ENCODE measurements at places on chromosomes 13 and 19. TPM values are rescaled to one million over a fixed set of nuclear protein-coding genes. Genes with fewer than 3 reads are reported as not detected.

DNA sequence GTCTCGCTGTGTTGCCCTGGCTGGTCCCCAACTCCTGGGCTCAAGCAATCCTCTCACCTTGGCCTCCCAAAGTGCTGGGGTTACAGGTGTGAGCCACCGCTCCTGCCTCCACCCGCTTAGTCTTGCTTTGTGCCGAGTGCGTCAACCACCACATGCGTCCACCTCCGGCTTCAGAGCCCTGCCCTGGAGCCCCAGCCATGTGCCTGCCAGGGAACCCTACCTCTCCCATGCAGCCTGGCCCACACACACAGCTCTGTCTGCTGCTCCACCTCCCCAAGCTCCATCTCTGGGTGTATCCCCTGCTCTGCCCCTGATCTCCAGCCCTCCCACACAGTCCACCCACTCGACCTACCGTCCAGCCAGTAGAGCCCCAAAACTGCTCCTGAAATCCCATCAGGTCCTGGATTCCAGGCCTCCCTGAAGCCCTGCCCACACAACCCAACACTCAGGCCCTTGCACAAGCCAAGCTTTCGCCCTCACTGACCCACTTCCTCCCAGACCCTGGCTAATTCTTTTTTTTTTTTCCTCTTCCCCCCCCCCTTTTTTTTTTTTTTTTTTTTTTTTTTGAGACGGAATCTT is 9.6 kb downstream of the CYP2F1 start:
- no peaks in the 10 kb centered on the region for H3K27me3 ChIP-seq
- no peak overlapping the region for H3K4me3 ChIP-seq
- no peaks in the 10 kb centered on the region for H3K36me3 ChIP-seq
- H3K4me1 ChIP-seq, result peaks cover 12% of the 10 kb centered on the region

GRCh38 chr13:24124789-24125476 is 35.6 kb upstream of the SPATA13 start:
- no peak overlapping the region for H3K27ac ChIP-seq
- H3K27me3 ChIP-seq, result no peaks in the 10 kb centered on the region
- no peaks in the 10 kb centered on the region for H3K36me3 ChIP-seq
- no peak overlapping the region for H3K4me3 ChIP-seq

DNA sequence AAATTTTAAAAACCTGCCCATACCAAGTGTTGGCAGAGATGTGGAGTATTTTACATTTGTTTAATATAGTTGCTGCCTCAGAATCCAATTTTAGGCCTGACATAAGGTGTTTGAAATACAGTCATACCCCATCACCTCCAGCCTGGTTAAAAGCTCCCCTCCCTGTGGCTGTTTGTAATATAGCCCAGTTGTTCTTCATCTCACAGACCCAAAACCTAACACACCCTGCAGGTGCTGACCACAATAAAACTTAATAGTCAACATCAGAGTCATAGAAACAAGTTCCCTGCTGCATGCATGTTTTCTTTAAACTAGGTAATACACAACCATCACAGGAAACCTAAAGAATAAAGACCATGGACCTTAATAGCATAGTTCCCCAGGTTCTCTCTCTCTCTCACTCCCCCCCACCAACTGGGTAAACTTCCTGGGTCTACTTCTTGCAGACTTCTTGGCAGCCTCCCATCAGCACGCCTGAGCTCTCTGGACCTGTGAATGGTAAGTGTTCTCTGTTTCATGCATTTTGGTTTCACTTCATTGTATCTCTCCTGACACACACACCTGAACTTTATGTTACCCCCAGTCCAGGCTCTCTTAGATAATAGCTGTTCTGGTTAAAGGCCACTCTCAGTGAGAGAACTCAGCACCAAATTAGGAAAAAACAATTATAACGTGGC is 1369.9 kb downstream of the EFNB2 start:
- H3K36me3 ChIP-seq, result no peaks in the 10 kb centered on the region
- H3K27me3 ChIP-seq, result no peaks in the 10 kb centered on the region
- H3K4me1 ChIP-seq, result no peaks in the 10 kb centered on the region
- H3K4me3 ChIP-seq, result no peak overlapping the region

Gene SULT2A1
- not detected for total RNA-seq

Gene RXFP2
- total RNA-seq, result not detected

Gene CACNA1A
- 0.33 TPM for total RNA-seq

All from esophagus muscularis mucosa (tissue), 4 donors.